ENCODE measurements at places on chromosomes 3 and 15.

- no peak for DNase-seq
Observed at GRCh38 chr3:21942328-21942727, 191.3 kb upstream of the ZNF385D start.

DNA sequence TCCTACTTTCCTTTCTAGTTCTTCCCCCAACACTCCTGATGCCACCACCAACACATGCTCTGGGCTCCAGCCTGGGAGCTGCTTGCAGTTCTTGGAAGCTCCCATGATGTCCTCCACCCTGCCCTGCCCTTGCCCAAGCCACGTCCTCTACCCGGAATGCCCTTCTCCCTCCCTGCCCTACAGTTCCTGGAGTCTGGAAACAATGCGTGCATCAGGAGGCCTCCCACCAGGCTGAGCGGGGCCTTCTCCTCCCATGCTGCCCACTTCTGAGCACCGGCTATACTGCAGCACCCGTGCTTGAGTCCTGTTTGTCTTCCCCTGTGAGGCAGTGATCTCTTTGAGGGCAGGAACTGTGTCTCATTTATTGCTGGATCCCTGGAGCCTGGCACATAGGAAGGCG lies 44.6 kb downstream of the DGKG start:
- DNase-seq: no peak

- DNase-seq: no peak
Observed at GRCh38 chr3:169457807-169458697, 205.5 kb downstream of the MECOM start.

DNA sequence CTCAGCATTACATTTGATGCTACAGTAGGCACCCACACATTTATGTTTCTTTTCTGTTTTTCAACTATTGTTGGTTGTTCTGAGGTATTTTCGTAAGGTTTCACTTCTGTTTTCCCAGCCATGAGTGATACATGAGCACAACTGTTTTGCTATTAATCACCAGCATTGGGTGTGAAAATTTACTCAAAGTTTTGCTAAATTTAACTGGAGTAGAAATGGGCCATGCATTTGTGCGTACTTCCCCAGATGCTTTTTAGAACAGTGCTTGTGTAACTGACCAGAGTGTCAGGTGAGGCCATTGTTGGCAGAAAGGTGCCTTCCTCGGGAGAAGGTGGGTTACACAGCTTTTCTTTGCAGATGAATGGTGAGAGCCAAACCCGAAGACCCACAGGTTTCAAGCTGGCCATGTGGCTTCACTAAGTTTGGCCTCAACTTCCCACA lies 70.4 kb downstream of the ST6GAL1 start:
- peak; percentile 66 for DNase-seq

DNA sequence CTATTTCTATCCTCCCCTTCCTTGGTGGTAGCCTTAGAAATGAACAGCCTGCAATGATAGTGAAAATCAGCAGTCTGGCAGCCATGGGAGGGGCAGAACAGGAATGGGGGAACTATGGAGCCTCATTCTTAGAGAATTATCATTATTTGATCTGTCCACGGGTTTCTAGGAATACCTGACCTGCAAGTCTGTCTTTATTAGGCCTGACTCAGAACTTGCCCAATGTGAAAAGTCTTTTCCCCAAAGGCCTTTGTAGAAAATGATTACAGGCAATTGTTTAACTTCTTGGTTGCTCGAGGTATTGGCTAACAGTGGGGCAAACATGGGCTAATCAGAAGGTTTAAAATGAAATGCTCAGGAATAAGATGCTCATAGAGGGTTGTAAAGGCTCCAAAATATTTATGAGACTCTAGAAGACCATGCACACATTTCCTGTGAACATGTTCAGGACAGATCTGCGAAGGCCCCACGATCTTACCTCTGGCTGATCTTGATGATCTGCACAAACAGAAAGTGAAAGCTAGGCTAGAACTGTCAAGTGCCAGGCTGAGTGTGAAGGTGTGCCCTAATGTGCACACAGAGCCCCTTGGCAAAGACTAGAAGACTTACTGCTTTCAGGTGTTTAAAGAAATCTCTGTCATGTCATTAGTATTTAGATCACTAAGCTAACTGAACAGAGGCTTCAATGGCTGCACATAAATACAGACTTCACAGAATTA lies 39.6 kb upstream of the LAMP3 start:
- no peak for DNase-seq
